ENCODE measurements at places on chromosomes 6 and 20. TPM values are rescaled to one million over a fixed set of nuclear protein-coding genes. Genes with fewer than 3 reads are reported as not detected.

DNA sequence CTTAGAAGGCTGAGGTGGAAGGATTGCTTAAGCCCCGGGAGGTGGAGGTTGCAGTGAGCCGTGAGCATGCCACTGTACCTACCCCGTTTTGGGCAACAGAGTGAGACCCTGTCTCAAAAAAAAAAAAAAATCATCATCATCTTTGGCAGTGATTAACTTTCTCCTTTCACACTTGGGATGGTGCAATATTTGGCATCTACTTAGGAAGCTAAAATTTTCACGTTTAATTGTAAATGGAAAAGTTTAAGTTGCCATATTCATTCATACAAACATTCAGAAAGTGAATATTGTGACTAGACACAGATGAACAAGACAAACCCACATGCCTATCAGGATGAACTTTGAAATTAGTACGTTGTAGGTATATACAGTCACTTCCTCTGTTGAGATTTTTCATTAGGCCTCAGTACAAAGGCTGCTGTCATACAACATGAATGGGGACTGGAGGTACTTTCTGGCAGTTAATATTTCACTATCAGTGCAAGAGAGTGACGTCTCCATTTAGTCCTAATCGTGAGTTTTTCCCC, 10.3 kb downstream of the TOP1 start:
- no peak for DNase-seq

GRCh38 chr6:136576821-136577220, 26.6 kb upstream of the MAP7 start:
- DNase-seq = no peak

DNA sequence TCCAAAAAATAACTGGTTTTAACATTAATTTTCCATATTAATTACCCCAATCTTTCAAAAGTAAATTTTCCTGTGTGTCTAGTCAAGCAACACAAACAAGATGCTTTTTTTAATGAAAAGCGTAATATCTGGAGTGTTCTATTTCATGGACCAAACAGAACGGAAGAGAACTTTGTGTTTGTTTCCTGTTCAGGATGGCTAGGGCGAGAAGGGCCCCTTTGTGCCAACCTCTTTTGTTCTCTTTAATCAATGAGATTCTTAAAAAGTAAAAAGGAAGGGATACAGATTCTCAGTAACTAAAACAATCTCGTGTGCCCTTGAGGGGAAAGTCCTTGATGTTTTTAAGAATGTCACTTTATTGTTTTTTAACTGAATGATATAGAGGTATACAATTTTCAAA, 55.7 kb downstream of the GNAS start:
- no peak for DNase-seq

GRCh38 chr6:108748055-108748454, 100.2 kb upstream of the ARMC2 start:
- DNase-seq = no peak

- no peak for DNase-seq
These were observed 198.3 kb downstream of the PLCB1 start for GRCh38 chr20:8330319-8330784.

DNA sequence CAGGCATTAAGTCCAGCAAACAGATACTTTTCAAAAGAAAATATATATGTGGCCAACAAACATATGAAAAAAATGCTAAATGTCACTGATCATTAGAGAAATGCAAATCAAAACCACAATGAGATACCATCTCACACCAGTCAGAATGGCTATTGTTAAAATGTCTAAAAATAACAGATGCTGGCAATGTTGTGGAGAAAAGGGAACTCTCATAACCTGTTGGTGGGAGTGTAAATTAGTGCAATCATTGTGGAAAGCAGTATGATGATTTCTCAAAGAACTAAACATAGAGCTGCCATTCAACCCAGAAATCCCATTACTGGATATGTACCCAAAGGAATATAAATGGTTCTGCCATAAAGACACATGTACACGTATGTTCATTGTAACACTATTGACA, 20.6 kb downstream of the KCNQ5 start:
- no peak for DNase-seq

DNA sequence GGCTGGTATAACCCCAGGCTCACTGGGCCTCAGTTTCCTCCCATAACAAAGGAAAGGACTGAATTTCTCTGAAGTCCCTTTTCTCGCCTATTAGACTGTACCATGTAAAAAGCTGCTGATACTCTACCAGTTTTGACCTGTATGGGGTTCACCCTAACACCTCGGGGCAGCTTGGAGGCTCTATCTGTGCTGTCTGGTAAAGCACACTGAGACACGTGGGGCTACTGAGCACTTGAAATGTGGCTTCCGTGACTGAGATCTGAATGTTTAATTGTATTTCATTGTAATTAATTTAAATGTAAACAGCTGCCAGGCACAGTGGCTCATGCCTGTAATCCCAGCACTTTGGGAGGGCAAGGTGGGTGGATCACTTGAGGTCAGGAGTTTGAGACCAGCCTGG, 24.0 kb downstream of the BMP7 start:
- no peak for DNase-seq

- no peak for DNase-seq
These were observed 4.4 kb downstream of the LY86 start for GRCh38 chr6:6592826-6593475.

- DNase-seq = no peak
These were observed 44.2 kb upstream of the RNF146 start for GRCh38 chr6:127222418-127222817.

Gene MATN4
- total RNA-seq = not detected

Gene SLC2A4RG
- 51.7 TPM for total RNA-seq
